ENCODE measurements at places on chromosomes 2 and 18.

- DNase-seq, result no peak
Measured at GRCh38 chr18:9984080-9984479, 70.3 kb downstream of the VAPA start.

GRCh38 chr2:180115675-180116074 lies 108.6 kb upstream of the CWC22 start:
- no peak for DNase-seq

GRCh38 chr18:27632706-27633105 lies 447.6 kb upstream of the CHST9 start:
- no peak for DNase-seq

DNA sequence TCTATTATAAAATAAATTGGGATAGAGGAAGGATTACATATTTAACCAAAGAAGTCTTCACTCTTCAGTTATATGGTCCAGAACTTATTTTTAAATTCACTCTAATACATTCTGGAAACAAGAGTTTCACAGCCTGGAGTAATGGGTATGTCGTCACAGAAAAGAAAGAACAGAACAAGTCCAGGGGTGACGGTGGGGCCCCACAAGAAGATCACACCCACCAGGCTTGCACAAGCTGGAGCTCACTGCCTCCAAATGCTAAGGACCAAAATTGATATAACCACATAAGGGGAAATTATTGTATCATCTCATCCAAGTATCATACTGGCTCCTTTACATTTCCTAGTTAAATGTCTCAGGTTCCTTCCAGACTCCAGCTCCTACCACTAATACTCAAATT lies 11.3 kb downstream of the LRPPRC start:
- no peak for DNase-seq

- DNase-seq, result no peak
Measured at GRCh38 chr2:37282746-37283145, 41.9 kb downstream of the PRKD3 start.

- DNase-seq, result no peak
Measured at GRCh38 chr18:77033575-77033974, 99.0 kb downstream of the MBP start.

- DNase-seq, result no peak
Measured at GRCh38 chr18:70423120-70423519, 134.3 kb downstream of the SOCS6 start.

Data from amniotic stem cell (primary cell).